ENCODE measurements at places on chromosomes 11 and 22.

DNA sequence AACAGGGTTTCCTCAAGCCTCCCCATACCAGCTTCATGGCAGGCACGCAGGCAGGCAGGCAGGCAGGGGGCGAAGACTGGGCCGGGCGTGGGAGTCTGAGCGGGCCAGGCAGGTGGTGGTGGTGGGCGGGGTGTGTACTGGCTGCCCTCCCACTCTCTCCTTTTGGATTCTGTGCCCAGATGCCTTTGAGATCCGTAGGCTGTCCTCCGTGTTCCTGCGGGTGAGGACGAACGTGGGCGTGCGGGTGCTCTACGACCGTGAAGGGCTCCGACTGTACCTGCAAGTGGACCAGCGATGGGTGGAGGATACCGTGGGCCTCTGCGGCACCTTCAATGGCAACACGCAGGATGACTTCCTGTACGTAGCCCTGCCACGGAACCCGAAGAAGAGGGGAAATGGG lies 23.0 kb downstream of the OTOG start:
- no peak for DNase-seq

DNA sequence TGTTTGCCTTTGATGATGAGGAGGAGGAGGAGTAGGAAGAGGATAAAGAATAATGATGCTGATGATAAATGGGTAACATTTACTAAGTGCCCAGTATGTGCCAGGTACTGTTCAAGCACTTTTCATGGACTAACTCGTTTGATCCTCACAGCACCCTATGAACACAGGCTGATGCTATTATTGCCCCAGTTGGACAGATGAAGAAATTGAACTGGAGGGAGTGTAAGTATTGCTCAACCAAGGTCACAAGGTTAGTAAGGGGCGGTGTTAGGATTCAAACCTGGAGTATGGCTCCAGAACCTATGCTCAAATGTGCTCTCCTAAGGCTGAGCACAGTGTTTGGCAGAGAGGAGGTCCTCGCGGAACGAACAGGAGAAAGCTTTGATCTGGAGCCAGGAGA lies 78.6 kb downstream of the SYN3 start:
- DNase-seq, result no peak

GRCh38 chr11:44946263-44946662 lies 4.4 kb downstream of the TP53I11 start:
- DNase-seq, result no peak

- no peak for DNase-seq
These were observed 48.6 kb downstream of the MTNR1B start for GRCh38 chr11:93017821-93018690.

DNA sequence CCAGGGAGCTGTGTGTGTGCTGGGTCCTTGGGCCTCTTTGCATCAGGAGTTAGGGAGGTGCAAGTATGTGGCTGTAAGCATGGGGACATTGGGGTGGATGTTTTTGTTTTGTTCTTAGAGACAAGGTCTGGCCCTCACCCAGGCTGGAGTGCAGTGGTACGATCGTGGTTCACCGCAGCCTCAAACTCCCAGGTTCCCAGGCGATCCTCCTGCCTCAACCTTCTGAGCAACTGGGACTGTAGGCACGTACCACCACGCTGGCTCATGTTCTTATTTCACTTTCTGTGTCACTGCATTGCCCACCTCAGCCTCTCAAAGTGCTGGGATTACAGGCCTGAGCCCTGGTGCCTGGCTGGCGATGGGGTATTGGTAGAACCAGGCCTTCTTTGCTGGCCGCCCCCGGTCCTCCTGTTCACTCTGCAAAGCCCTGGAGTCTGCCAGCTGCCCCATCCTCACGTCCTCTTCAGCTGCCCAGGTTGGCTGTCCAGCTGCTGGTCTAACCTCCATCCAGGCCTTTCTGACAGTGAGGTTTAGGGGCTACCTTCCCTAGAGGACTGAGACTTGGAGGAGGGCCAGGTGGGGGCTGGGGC lies 851 bp upstream of the GRAMD4 start:
- DNase-seq, result no peak

- no peak for DNase-seq
These were observed 2.0 kb downstream of the RIC8A start for GRCh38 chr11:209275-210121.

- DNase-seq, result no peak
These were observed 85.0 kb downstream of the CABIN1 start for GRCh38 chr22:24095826-24096757.

GRCh38 chr11:111259896-111260295 lies 14.4 kb downstream of the POU2AF2 start:
- no peak for DNase-seq

GRCh38 chr22:23850136-23850611 lies 7.5 kb upstream of the SLC2A11 start:
- DNase-seq, result no peak

DNA sequence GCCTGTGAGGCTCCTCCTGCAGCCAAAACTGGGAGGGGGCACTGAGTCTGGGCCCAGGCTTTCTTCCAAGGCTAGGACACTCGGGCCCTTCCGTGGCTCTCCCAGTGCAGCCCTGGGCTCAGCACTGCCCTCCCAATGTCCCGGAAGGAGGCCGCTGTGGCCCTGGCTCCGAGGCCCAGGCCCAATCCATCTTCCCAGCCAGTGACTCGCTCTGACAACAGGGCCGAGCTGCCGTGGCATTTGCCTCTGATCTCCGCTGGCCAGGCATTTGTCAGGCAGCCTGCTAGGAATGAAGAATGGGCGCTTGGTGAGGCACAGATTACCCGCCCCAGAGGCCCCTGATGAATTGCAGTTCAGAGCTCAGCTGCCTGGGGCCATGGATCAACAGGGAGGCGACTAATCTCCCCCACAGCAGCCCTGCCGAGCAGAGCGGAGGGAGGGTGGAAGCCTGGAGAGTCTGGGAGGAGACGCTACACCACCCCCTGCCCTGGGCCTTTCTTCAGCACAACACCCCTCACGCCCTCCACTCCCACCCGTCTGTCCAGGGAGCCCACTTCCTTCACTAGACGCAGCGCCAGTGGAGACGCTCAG lies 8.3 kb downstream of the FXYD2 start:
- no peak for DNase-seq

DNA sequence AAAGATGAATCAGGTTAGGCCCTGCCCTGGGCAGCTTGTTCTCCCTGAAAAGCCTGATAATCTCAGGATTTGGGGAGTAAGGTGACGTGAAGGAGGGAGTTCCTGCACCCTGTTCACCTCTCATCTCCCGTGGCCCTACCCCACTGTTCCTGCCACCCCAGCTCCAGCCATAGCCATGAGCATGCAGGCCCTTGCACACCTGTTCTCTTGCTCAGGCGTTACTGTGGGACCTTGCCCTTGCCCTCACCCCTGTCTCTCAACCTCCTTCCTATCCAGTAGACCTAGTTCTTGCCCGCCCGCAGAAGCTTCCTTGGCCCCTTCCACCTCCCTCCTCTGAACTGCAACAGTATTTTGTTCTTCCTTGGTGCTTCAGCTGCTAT lies 15.0 kb downstream of the TSKU start:
- no peak for DNase-seq

- no peak for DNase-seq
These were observed 40.6 kb downstream of the OR4D9 start for GRCh38 chr11:59551659-59552521.

DNA sequence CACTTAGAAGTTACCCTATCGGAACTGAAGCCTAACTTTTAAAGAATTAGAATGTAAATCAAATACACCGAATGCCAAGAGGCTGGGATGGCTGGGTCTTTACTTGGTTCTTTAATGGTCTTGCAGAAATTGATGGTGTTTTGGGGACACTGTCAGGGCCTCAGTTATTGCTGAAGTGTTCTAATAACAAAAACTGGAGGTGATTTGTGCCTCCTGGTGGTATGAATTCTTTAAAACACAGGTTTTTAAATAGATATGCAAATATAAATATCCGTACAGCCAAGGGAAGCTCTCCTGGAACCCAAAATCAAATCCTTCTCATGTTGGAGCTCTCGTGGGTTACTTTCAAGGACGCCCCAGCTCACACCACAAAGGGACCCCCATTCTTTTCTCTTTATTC lies 19.3 kb upstream of the TMPRSS5 start:
- no peak for DNase-seq

DNA sequence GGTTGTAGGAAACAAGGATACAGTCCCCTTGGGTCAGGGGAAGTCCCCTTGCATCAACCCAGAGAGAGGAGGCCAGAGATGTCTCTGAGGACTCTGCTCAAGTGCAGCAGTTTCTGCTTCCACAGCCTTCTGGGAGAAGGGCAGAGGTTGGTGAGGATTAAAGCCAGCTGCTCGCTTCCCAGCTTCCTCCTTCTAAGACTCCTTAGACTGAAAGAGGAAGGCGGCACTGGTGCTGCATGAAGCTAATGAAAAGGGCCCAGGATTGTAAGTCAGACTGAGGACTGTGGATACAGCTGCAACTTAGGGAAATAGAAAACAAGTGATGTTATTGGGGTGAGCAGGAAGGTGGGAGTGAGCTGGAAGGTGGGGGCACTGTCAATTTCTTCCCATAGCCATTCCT lies at the start of gene OR52K1:
Gene OR52K1 (plus strand): TSS at position 202 of the 400 bp plus-strand sequence. CDS start 6,255 bp downstream, outside the sequence.
- no peak for DNase-seq

DNA sequence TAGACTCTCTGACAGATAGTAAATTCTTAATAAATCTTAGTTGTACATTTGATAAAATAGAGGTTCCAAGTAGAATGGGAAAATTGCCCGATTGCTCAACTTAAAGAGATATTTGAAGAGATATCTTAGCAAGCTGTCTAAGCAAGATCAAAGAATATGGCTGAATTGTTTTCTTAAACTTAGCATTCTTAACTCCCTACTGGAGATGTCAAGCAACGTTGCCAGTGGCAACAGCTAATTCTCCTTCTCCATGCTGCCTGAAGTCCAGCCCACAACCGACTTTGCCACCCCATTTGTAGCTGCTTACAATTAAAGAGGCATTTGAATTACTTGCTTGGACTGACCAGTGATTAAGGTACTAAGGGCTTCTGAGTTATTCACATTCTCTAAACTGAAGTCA lies 94.4 kb downstream of the FAM181B start:
- DNase-seq, result no peak

GRCh38 chr11:390175-390574 lies 3.8 kb upstream of the PKP3 start:
- no peak for DNase-seq

DNA sequence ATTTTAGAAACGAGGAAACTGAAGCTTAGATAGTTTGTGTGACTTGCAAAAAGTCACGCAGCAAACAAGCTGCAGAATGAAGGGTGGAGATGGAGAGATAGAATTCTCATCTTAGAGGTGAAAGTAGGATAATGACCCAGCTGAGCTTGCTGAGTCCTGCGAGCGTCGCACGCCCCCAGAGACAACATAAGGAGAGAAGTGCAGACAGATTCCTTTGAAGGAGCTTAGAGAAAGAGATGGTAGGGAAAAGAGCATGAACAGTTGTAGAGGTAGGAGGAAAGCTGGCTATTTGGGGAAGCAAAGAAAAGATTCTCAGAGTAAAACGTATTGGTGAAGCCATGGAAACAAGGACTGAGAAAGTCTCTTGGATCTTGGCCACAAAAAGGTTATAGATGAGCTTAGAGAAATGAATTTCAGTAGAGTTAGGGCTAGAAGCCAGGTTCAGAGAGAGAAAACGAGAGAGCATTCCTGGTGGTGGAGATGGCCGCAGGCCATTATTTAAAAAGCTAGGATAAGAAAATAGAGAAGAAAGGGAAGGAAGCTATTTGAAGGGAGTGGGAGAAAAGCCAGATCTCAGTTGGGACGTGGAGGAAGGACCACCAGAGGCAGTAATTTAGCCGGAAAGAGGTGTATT lies 44.8 kb downstream of the FAM83F start:
- DNase-seq, result no peak

GRCh38 chr11:65132988-65133700 lies 1.2 kb downstream of the SYVN1 start:
- DNase-seq, result no peak

DNA sequence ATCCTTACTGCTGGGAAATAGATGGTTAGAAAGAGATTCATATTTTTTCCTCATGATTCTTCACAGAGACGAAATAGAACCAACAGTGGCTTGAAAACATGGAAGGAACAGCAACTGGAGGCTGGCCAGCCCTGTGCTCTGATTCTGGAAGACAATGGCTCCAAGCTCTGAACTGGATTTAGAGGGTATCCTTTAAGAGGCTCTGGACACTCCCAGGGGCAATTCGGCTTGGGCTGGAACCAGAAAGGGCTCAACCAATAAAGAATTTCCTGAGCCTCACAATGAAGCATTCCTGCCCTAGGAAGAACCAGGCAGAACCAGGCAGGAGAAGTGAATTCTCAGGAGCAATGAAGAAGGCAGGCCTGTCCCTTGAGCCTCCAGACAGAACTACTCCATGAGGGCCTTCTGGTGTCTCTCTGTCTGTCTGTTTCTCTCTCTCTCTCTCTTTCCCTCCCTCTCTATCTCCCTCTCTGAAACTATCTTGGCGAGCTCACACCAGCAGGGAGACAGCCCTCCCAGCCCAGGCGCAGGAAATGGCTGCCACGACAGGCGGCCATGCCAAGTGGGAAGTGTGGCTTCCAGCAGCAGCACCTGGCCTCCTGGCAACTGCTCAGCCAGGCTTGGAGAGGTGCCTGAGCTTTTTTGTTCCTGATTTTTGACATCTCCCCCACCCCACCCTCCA lies 93.3 kb downstream of the RCN1 start:
- DNase-seq, result no peak

DNA sequence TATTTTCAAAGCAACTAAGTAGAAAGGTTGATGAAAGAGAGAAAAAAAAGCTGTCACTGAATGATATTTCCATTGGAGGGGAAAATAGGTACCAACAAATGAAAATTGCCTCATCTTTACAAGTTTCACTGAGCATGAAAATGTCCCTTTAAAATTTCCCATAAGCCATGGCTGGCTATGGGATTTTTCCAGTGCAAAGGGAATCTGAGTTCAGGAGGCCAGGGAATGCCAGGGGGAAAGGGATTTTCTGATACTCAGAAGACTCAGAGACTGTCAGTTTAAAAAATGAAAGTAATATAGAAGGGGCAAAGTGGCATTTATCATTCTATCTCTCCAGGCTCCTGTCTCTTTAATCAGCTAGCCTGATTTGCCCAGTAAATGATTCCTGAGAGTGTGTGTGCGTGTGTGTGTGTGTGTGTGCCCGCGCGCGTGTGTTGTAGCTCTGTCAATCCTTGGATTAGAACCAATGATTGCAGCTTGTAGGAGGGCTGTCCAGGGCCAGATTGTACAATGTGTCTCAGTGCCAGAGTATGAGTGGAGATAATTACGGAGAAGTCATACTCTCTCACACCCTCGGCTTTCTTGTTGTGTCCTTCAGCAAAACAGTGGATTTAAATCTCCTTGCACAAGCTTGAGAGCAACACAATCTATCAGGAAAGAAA lies at the start of gene NTM:
Gene NTM (plus strand): TSS at position 526 of the 662 bp plus-strand sequence.
- no peak for DNase-seq

- no peak for DNase-seq
These were observed 17.2 kb downstream of the BRD1 start for GRCh38 chr22:49810363-49811019.

All from esophagus squamous epithelium (tissue), 5 donors.